CD4-positive, alpha-beta T cell treated with Interferon gamma for 1 hour (primary cell): ENCODE measurements at places on chromosomes 3 and 15.
A peak's percentile ranks its signal among the peaks of the same experiment; 100 is the strongest.

- DNase-seq = no peak
These were observed 5.5 kb upstream of the CTSH start for GRCh38 chr15:78950343-78950742.

DNA sequence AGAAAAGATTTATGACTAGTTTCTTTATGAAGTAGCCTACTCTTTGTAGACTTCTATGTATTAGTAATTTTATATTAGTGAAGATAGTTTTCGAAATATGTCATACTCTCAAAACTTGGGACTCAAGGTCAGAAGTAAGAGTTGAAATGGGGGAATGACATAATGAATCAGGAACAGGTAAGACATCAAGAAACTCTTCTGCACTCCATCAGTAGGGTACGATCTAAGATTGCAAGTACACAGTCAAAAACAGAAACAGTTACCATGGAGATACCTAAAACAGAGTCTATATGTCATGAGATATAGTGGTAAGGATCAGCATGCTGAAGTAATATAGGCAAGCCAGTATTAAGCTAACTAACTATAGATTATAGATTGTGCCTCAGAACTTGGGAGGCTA, 187.0 kb upstream of the MLF1 start:
- DNase-seq = no peak

DNA sequence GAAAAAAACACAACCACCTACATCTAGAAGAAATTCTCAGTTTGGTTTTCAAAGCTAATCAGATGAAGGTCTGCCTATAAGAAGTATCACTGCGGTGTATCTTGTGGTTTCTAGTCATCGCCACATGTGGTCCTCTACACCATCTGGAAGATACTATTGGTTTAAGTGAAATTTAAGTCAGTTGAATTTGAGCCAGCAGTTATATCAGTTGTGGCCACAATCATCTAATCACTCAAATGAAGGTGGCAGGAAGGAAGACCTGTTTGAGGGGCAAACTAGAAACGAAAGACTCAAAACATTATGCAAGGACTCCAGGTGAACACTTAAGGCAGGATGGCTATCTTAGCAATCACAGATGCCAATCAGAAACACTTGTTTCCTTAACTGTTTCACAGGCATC, 48.7 kb downstream of the ETV5 start:
- no peak for DNase-seq

DNA sequence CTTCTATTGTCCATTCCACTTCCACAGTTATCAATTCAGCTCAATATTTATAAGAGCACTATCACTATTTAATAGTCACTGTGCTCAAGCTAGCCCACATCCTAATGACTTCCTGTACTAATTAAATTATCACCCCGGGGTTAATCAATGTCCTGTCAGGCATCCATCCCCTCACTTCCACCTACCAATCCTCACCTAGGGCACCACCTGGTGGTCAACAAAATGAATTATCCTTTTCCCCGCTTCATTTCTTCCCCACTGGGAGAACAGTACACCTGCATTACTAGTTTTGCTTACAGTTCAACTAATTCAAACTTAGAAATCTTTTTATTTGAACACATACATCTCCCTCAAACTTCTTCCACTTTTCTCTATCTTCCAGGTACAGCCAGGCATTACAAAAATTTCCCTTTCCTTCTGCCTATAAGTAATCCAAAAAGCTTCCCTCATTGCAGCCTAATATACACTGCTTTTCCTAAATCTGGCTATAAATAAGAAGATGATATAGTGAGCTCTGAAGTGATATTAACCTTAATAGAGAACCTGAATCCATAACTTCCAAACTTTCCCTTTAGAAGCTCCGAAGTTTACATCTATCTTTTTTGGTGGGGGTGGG, 68.5 kb downstream of the TMCC1 start:
- peak; percentile 26 for DNase-seq

DNA sequence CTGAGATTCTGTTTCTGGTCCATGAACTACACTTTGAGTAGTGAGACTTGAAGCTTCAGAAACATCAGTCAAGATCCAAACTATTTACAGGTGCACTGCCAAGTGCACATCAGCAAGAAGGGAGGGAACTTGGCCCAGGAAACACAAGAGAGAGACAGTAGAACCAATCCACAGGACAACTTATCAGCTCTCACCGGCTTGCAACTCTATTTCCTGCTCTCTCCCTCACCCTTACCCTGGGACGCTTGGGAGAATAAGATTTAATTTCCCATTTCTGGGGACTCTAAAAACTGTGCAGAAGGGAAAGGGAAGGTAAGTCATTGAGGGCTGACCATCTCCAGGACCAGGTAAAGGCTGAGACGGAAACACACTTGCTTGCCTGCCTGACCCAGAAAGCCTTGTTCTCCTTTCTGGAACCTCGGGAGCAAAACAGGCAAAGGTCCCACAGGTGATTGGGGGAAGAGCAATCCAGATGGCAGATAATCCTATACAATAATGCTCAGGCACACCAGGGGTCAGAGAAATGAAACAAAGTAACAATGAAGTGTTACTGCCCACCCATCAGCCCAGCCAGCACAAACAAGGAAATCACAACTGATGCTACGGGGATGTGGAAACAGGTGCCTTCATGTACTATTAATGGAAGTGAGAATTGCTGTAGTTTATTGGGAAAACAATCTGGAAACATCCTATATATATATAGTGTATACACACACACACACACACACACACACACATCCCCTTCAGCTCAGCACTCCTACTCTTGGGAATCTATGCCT, 154.4 kb downstream of the XXYLT1 start:
- DNase-seq = no peak

- DNase-seq = no peak
These were observed 70.2 kb downstream of the APBA2 start for GRCh38 chr15:28955993-28956421.

DNA sequence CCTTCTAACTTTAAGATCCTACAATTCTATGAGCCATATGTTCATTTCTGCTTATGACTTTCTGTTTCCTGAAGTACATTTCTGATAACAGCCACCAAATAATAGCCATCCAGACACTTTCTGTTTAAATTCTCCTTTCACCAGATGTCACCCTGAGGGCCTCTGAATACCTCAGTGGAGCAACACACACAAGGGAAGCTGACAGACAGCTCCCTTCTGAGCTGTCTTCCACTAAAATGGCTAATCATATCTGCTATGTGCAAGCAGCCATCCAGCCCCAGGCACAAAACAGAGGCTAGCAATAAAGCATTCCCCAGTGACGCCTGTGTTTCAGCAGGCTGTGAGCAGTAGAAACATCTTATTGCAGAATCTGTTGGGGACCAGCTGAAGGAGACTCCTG, 666.6 kb upstream of the UBE2E2 start:
- no peak for DNase-seq

- no peak for DNase-seq
These were observed 171.4 kb upstream of the CADPS start for GRCh38 chr3:63046580-63046979.

DNA sequence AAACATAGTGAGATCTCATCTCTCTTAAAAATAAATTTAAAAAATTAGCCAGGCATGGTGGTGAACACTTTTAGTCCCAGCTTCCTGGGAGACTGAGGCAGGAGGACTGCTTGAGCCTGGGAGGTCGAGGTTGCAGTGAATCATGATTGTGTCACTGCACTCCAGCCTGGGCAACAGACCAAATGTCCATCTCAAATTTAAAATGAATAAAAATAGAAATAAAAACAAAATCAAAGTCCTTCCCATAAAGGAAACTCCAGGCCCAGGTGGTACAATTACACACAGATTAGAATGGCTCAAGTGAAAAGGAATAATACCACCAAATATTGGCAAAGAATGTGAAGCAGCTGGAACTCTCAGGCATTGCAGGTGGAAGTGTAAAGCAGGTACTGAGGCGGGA, 19.3 kb upstream of the ATP10A start:
- DNase-seq = no peak

DNA sequence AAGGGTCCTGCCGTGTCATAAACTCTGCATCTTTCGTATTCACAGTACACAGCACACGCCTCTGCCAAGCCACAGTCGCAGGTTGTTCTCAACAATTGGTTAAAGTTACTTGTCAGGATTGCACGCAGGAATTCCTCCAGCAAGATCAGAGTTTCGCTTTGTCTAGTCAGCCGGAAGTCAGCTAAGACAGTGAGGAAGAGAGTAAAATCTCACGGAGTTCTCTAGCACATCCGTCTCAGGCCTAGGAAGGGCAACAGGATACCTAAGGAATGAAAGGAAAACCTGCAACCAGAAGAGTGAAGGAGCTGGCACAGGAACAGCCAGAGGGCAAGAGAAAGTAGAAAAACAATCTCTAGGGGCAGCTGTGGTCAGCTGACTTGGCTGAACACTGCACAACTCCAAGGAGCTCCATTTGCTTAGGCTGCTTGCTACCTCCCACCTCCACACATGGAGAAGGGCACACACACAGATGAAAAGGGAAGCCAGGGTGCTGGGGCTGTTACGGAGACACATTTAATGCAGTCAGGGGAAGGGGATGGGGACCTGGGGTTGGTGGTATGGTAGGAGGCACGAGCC, 23.7 kb downstream of the RORA start:
- no peak for DNase-seq

- no peak for DNase-seq
These were observed 982.9 kb downstream of the TUSC7 start for GRCh38 chr3:117692416-117692995.

DNA sequence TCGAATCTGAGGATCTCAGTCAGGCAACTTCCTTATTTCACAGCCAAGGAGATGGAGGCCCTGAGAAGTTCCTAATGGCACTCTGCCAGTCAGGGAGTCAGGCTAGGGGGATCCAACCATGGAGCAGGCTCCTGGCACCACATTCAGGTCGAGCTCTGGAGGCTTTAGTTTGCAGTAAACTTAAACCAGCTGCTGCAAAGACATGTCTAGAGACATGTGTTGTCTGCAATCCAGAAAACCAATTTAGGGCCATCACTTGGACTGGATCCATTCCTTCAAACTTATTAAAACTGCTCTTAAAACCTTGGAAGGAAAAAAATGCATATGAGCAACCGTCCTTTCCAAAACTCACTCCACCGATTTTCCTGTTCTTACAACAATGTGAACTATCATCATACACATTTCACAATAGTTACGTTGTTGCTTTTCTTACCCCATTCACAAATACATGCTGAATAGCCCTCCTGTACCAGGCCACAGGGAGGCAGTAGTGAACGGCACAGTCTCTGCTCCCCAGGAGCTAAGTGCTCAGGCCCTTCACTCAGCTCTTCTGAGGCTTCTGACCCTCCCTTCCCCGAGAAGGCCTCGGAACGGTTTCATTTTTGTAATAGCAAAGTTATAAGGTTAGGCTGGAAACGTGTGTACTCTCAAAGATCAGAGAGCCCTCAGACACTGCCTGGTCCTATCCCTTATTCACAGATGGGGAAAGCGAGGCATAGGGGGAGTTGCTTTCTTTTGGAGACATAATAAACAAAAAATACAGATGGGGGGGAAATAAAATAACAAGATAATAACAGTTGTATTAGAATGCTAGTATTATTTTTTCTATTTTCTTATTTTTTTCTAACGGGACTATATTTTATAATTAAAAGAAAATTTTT, 20.1 kb downstream of the RFT1 start:
- DNase-seq = peak; percentile 56
